ENCODE measurements at places on chromosomes 5 and 9. TPM values are rescaled to one million over a fixed set of nuclear protein-coding genes. Genes with fewer than 3 reads are reported as not detected.

DNA sequence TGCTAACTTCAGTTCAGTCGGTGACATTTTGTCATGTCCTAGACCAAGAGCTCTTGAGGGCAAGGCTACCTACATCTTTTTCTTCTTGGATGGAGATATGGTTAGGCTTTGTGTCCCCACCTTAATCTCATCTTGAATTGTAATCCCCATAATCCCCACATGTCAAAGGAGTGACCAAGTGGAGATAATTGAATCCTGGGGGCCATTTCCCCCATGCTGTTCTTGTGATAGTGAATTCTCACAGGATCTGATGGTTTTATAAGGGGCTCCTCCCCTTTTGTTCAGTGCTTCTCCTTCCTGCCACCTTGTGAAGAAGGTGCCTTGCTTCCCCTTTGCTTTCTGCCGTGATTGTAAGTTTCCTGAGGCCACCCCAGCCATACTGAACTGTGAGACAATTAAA lies 2.1 kb upstream of the CFAP90 start:
- H3K4me1 ChIP-seq, result peaks cover 6% of the 10 kb centered on the region
- 0 out of 2 replicates have a peak, but pooled peaks cover 2% of the 10 kb centered on the region for H3K36me3 ChIP-seq
- no peak overlapping the region for H3K27ac ChIP-seq
- H3K4me3 ChIP-seq, result no peak overlapping the region
- peaks cover 10% of the 10 kb centered on the region for H3K27me3 ChIP-seq

GRCh38 chr5:1182633-1183423 lies 18.6 kb upstream of the SLC6A19 start:
- H3K27me3 ChIP-seq, result peaks cover 65% of the 10 kb centered on the region
- no peaks in the 10 kb centered on the region for H3K36me3 ChIP-seq
- H3K4me3 ChIP-seq, result no peak overlapping the region
- H3K4me1 ChIP-seq, result no peaks in the 10 kb centered on the region
- DNase-seq, result no peak

- H3K27me3 ChIP-seq, result no peaks in the 10 kb centered on the region
- H3K27ac ChIP-seq, result no peak overlapping the region
- no peaks in the 10 kb centered on the region for H3K4me1 ChIP-seq
- no peak for DNase-seq
- no peak overlapping the region for H3K4me3 ChIP-seq
- H3K36me3 ChIP-seq, result no peaks in the 10 kb centered on the region
These were observed 106.6 kb downstream of the TMC1 start for GRCh38 chr9:72627956-72628540.

- H3K27ac ChIP-seq, result no peak overlapping the region
- no peaks in the 10 kb centered on the region for H3K4me1 ChIP-seq
- no peaks in the 10 kb centered on the region for H3K36me3 ChIP-seq
- H3K27me3 ChIP-seq, result no peaks in the 10 kb centered on the region
- H3K4me3 ChIP-seq, result no peak overlapping the region
These were observed 346.5 kb upstream of the MEF2C start for GRCh38 chr5:89229331-89230070.

DNA sequence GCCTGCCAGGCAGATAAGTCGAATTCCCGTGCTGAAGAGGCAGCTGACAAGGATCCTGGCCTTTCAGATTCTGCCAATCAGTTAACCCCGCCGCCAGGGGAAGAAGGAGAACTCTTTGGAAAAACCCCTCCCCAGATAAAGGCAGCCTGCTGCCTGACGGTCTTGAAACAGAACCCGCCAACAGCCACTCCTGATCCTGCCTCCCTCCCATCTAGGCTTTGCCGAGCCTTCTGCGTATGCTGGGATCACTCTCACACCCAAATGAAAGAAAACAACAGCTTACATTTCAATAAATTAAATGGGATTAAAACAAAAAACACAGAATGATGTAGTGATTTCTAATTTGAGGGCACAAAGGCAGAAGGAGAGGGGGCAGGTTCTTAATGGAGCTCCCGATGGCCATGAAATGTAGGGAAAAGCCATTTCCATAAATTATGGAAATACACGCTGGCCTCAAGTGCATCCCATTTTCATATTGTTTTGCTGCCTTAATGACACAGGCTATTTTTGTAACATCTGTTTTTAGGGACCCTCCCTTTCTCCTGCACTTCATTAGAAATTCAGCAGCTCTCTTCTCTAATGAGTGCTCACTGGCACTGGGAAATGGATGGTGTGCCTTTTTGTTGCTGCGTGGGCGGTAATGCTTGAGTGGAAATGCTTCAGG lies 319.1 kb downstream of the MED10 start:
- H3K27me3 ChIP-seq, result no peaks in the 10 kb centered on the region
- H3K4me1 ChIP-seq, result no peaks in the 10 kb centered on the region
- no peaks in the 10 kb centered on the region for H3K36me3 ChIP-seq
- H3K27ac ChIP-seq, result no peak overlapping the region
- H3K4me3 ChIP-seq, result no peak overlapping the region

- no peak overlapping the region for H3K27ac ChIP-seq
- H3K4me1 ChIP-seq, result peaks cover 87% of the 10 kb centered on the region
These were observed 32.6 kb downstream of the SPRY4 start for GRCh38 chr5:142292249-142292648.

DNA sequence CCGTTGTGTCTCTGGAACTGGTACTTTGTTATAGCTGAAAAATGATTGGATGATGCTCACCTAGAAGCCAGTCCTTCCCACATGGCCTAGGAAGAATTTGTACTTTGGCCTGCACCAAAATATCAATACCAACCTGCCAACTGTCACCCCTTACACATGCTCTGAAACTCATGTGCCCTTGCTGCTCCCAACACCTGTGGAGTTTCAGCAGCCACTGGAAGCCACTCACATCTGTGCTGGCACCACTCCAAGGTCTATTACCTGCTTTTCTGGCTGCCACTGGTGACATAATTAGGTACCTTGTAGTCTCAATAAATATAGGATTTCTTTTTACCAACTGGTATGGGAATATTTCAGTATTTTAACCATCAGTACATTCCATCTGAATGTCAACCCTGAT lies 363.6 kb downstream of the SH3GL2 start:
- no peaks in the 10 kb centered on the region for H3K27me3 ChIP-seq
- DNase-seq, result no peak
- H3K36me3 ChIP-seq, result no peaks in the 10 kb centered on the region
- H3K27ac ChIP-seq, result no peak overlapping the region

GRCh38 chr5:61148515-61148914 lies 13.8 kb downstream of the SMIM15 start:
- H3K36me3 ChIP-seq, result peaks cover 2% of the 10 kb centered on the region
- no peak for DNase-seq
- peaks cover 4% of the 10 kb centered on the region for H3K4me1 ChIP-seq
- H3K4me3 ChIP-seq, result no peak overlapping the region
- no peaks in the 10 kb centered on the region for H3K27me3 ChIP-seq

- no peaks in the 10 kb centered on the region for H3K36me3 ChIP-seq
- H3K4me3 ChIP-seq, result no peak overlapping the region
- no peaks in the 10 kb centered on the region for H3K4me1 ChIP-seq
- no peak for DNase-seq
- H3K27me3 ChIP-seq, result no peaks in the 10 kb centered on the region
These were observed 1.9 kb upstream of the CCDC187 start for GRCh38 chr9:136305804-136306203.

DNA sequence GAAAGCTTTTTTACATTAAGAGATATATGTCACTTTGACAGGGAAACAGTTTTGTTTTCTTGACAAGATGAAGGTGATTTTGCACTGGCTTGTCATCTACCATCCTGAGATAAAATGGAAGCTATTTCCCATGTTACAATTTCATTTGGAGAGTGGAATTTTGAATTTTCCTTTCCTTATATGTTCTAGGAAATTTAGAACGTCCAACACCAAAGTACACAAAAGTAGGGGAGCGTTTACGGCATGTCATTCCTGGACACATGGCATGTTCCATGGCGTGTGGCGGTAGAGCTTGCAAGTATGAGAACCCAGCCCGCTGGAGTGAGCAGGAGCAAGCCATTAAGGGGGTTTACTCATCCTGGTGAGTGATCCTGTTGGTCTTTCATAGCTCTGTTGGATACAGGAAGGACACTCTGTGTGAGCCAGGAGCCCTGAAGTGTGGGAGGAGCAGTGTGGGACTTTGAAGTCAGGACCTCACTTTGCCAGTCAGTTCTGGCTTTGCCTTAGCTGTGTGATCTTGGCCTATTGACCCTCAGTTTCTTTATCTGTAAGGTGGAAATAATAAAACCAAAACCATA lies 887 bp downstream of the PTPDC1 start:
- H3K27ac ChIP-seq, result no peak overlapping the region
- no peaks in the 10 kb centered on the region for H3K27me3 ChIP-seq
- no peak for DNase-seq
- H3K36me3 ChIP-seq, result 0 out of 2 replicates have a peak, but pooled peaks cover 5% of the 10 kb centered on the region
- H3K4me3 ChIP-seq, result no peak overlapping the region
- H3K4me1 ChIP-seq, result no peaks in the 10 kb centered on the region

- H3K27ac ChIP-seq, result no peak overlapping the region
- DNase-seq, result no peak
- H3K4me3 ChIP-seq, result no peak overlapping the region
- peaks cover 2% of the 10 kb centered on the region for H3K36me3 ChIP-seq
- peaks cover 23% of the 10 kb centered on the region for H3K4me1 ChIP-seq
These were observed 36.2 kb downstream of the NACC2 start for GRCh38 chr9:136058801-136059302.

- no peak overlapping the region for H3K27ac ChIP-seq
- H3K27me3 ChIP-seq, result peaks cover 44% of the 10 kb centered on the region
- H3K4me3 ChIP-seq, result no peak overlapping the region
These were observed 5.4 kb upstream of the PITX1 start for GRCh38 chr5:135039271-135040033.

DNA sequence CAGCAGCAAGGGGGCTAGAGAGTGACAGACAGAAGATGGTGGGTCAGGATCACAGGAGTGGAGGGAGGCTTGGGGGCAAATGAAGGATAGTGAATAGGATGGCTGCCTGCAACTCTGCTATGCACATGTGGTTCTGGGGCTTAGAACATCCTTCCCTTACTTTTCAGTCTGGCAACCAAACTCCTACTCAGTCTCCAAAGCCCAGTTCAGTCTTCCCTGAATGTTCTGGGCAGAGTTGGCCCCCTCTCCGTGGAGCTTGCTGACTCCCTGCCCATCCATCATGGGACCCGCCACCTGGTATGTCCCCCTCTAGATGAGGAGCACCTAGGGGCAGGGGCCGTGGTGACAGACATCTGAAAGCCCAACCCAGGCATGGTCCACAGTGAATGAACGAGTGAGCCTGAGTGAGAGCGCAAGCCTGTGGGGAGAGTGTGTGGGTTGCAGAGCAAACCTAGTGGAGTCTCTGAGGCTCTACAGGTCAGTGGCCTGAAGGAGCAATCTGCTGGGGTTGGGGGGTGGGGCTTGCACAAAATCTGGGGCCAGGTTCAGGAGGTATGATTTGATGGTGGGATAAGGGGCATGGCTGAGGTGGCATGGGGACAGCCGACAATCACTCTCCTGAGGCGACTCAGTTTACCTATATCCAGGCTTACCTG lies 180.6 kb downstream of the FGF18 start:
- no peaks in the 10 kb centered on the region for H3K36me3 ChIP-seq
- no peak overlapping the region for H3K4me3 ChIP-seq
- peak; percentile 37 for DNase-seq

GRCh38 chr9:119768266-119768665 lies 399.0 kb upstream of the BRINP1 start:
- no peaks in the 10 kb centered on the region for H3K27me3 ChIP-seq
- H3K4me1 ChIP-seq, result no peaks in the 10 kb centered on the region
- no peak overlapping the region for H3K4me3 ChIP-seq
- H3K36me3 ChIP-seq, result no peaks in the 10 kb centered on the region

DNA sequence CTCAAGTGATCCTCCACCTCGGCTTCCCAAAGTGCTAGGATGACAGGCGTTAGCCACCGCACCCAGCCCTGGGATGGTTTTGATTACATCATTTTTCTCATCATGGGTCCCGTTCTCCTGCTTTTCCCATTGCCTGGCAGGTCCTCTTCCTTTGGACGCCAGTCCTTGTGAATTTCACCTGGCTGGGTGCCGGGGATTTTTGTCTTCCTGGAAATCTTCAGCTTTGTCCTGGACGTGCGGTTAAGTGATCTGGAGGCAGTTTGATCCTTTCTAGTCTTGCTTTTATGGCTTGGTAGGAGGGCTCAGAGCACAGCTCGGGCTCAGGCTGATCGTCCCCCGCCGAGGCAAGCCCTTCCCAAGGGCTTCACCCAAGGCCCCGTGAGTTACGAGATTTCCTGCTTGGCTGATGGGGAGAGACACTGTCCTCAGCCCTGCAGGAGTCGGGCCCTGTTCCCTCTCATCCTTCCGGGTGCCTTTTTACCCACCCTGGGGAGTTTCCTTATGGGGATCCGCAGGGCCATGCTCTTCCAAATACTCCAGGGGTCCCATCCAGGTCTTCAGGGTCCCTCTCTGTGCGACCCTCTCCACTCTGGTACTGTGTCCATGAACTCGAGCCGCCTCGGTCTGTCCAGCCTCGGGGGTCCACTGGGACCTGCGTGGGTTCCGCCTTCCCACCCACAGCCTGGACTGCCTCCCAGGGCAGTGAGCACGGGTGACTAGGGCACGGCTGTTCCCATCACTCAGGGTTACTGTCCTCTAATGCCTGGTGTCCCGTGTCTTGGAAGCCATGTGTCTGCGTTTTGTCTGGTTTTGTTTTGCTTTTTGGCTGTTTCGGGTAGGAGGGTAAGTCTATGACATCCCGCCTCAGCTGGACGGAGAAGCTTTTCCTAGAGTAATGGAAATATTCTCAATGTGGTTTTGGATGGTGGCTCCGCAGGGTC lies 22.3 kb upstream of the EGFL7 start:
- H3K27ac ChIP-seq, result no peak overlapping the region
- DNase-seq, result no peak

DNA sequence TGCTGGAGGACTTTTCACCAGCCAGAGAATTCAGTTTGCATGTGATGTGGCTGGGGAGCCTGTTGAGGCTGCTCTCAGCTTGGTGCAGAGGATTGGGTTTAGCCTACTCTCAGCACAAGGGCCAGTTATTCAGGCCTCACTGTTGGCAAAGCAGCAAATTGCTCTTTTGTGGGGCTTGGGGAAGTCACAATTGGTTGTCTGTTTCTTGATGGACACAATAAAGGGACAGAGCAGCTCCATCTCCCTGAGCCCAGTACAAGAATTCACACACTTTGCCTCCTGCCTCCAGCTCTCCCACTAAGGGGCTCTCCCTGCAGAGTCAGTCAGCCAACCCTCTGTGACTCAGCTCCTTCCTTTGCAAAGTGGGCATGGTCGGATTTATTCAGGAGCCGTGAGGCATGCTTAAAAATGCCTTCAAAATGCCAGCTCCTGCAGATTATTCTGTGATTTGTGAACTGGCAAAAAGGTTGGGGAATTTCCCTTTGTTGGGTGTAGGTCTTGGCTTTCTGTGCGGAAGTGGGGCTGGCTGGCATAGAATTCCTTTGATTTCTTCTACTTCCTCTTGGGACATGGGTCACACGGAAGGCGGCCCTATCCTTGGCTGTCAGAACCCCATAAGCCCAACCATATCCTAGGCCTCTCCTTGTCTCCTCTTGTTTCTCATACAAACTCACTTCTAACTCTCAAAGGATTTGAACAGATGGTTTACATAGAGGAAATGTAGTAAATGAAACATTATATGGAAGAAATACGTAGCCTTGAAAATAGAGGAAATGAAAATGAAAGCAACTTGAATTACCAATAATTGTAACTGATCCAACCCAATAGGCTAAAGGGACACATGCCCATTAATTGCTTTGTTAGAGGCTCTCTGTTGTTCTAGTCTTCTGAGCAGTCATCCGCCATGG lies 118.7 kb upstream of the CD180 start:
- peak; percentile 37 for DNase-seq
- peaks cover 10% of the 10 kb centered on the region for H3K4me1 ChIP-seq
- H3K27ac ChIP-seq, result peak overlapping the region; percentile 52
- H3K36me3 ChIP-seq, result no peaks in the 10 kb centered on the region

The RANBP3L gene
- total RNA-seq, result not detected

The LCN10 gene
- total RNA-seq, result not detected

The CD14 gene
- total RNA-seq, result 10.3 TPM

The PTGDS gene
- not detected for total RNA-seq

The ADGRD2 gene
- not detected for total RNA-seq

The PCDHB16 gene
- 16.3 TPM for total RNA-seq

The TLX3 gene
- total RNA-seq, result not detected

The HTR1A gene
- total RNA-seq, result not detected

The NDFIP1 gene
- total RNA-seq, result 77.2 TPM

The MARCOL gene
- not detected for total RNA-seq

The ARL14EPL gene
- total RNA-seq, result not detected
